ENCODE measurements at places on chromosomes 16 and 17.

GRCh38 chr17:72846399-72846798 lies 246.1 kb downstream of the SLC39A11 start:
- DNase-seq, result peak; percentile 65

DNA sequence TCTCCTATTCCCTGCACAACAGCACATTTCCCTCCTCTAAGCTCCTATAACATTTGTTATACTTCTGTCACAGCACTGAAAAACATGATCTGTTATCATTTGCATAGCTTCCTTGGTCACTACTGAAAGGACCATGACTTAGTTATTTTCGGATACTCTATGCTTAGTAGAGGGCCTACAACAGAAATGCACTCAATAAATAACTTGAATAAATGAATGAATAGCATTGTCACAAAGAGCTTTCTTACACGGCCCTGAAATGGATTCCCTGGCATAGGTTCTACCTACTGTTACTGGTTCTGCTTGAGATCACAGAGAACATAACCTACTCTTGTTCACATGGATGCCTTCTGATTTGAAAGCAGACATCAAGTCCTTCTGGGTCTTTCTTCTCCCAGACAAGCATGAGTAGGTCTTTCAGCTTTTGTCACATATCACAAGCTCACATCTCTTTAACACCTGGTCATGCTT lies 41.6 kb downstream of the MYO1D start:
- DNase-seq, result no peak

DNA sequence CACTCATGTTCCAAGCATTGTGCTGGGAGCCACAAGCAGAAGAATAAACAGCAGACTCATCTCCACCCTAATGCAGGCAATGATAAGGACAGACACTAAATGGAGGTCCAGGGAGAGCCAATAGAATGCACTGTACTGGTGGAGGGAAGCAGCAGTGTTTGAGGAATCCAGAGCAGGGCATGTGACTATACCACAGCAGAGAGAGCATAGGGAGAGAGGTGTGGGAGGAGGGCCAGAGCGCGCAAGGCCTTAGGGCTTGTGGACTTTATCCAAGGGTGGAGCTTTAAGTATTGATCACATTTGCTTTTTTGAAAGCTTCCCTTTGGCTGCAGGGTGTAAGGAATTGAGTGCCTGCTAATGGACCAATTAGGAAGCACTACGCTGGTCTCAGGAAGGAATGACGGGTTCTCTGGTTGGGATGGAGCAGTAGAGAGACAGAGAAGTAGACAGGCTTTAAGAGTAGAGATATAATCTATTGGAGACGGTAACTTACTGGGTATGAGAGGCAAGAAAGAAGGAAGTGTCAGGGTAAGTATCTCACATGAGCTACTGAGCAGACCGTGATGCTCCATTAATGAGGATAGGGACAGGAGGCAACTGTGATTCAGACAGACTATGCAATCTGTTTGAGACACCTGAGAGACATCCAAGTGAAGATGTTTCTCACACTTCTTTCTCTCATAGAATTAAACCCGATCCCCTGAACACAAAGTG lies 82.2 kb downstream of the MYO1D start:
- peak; percentile 76 for DNase-seq

DNA sequence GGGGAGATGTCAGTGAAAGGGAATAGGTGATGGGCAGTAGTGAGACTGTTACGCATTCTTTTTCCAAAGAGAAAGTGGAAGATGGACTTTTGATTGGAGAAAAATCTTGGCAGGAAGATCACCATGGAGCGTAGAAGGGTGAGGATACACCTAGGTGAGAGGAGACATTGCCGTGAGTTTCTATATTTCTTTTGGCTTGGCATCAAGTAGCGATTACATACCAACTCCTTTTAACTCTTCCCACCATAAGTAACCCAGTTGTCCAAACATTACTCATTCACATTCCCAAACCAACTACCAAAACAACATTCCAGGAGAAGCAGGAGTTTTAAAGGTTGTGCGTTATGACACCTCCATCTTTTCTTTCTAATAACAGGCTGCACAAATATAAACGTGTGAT lies 10.7 kb upstream of the KRT28 start:
- no peak for DNase-seq

DNA sequence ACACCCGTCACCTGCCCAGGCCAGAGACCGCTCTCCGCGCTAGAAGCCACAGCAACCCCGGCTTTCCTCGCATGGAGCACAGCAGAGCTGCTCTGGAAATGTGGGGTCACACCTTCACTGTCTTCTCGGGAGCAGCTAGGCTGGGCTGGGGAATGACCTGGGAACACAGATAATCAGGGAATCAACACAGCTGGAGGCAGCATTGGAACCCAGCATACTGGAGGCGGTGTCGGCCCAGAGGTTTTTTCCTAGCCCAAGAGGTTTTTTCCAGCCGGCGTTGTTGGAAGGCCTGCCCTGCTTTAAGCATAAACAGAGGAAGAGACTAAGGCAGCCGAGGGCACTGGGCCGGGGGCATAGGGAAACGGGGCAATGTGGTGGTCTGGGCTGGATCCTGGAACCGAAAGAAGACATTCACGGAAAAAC lies 791 bp upstream of the PLD6 start:
- no peak for DNase-seq

- no peak for DNase-seq
These were observed 35.9 kb upstream of the KIFC3 start for GRCh38 chr16:57838161-57838560.
